A172 (cell line): ENCODE measurements at places on chromosomes 12 and 14. TPM values are rescaled to one million over a fixed set of nuclear protein-coding genes. Genes with fewer than 3 reads are reported as not detected.

DNA sequence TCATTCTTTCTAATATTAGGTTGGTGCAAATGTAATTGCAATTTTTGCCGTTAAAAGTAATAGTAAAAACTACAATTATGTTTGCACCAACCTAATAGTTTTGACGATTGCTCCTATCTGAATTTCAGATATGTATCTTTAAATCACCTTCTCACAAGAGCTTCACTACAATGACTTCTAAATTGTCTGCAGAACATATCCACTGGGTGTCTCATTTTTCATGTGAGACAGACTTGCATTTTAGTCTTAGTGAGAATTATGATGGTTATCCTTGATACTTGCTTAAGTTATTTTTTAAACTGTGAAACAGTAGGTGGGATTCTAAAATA lies 84.6 kb downstream of the ITPR2 start:
- DNase-seq = peak; percentile 34

Gene INSM2
- 0.10 and 0.17 TPM in 2 replicates for total RNA-seq

DNA sequence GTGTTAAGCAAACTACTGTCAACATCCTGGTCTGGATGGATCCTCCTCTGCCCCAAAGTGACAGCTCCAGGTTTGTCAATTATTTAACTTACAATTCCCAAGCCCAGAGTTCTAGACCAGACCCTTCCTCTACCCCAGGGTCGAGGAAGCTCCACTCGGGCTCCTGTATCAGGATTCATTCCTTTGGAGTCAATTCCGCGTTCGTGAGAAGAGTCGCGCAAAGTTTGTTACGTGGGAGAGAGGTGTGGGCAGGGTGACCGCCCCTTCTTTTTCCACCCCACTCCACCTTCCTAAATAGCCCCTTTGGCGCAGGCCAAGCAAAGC lies 479 bp downstream of the SEL1L start:
- DNase-seq = no peak

DNA sequence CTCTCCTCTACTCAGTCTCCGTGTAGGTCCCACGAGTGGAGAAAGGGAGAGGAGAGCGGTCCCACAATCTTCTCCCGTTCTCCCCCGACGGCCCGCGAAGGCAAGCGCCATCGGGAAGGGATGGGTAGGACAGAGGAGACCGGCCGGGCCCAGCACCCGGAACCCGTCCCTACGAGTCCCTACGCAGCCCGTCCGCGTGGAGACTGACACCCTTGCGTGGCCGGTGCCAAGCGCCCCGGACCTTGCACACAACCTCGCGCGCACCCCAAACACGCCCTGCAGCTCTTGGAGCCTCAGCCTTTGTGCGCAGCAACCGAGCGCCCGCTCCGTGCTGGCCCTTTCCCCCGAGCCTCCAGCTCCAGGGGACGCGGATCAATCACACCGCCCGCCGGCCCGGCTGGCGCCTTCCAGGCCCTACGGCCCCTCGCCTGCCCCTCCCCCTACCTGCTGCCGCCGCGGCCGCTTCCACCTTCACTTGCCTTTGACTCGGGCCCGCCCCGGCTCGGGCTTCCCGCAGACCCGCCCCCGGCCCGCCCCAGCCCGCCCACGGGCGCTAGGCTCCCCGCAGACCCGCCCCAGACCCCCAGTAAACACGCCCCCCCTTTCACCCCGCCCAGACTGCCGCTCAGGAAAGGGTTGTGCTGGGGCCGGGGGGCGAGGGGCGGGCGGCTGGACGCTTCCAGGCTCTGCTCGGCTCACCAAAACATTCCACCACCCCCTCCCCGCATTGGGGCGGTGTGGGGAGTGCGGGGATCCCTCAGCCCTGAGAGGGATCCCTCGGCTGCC lies at the start of gene NDRG2:
TSS of gene NDRG2 (minus strand) at position 477 of the 786 bp plus-strand sequence. CDS start 1,746 bp downstream, outside the sequence.
- DNase-seq = no peak

Gene BIN2
- not detected in 2 replicates for total RNA-seq

GRCh38 chr12:125148316-125148715 lies 83.1 kb downstream of the AACS start:
- no peak for DNase-seq

DNA sequence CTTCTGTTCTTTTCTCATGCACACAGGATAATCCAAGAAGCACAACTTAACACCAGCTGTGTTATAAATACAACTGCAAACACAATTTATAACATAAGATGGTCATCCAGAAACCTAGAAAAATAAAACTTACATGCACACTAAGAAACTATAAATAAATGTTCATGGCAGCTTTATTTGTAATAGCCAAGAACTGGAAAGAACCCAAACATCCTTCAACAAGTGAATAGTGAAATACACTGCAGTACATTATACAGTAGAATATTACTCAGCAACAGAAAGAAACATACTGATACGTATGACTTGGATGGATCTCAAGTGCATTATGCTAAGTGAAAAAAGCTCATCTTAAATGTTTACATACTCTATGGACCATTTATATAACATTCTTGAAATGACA lies 132.7 kb downstream of the SPTSSA start:
- DNase-seq = no peak

DNA sequence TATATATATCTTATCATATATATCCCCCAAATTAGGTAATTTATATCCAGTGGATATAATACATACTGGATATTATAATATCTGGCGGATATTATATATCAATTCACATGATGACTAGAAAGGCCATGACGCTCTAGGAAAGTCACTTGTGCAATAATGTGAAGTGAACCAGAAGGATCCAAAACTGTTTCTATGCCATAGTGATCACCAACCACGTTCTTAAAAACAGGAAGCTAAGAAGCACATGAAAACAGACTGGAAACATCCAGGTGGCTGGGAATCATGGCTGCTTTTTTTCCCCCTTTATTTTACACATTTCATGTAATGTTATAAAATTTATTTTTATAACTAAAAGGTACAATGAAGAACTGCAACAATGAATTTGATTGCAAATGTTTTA lies 1.4 kb downstream of the GUCY2C start:
- no peak for DNase-seq

GRCh38 chr12:22916241-22916640 lies 291.3 kb downstream of the ETNK1 start:
- no peak for DNase-seq

- DNase-seq = peak; percentile 48
Observed at GRCh38 chr12:55728186-55728938, 447 bp downstream of the CD63 start.

GRCh38 chr14:51638071-51638944 lies 13.4 kb upstream of the FRMD6 start:
- peak; percentile 59 for DNase-seq

GRCh38 chr14:60482743-60483142 lies 3.1 kb downstream of the C14orf39 start:
- DNase-seq = peak; percentile 10

DNA sequence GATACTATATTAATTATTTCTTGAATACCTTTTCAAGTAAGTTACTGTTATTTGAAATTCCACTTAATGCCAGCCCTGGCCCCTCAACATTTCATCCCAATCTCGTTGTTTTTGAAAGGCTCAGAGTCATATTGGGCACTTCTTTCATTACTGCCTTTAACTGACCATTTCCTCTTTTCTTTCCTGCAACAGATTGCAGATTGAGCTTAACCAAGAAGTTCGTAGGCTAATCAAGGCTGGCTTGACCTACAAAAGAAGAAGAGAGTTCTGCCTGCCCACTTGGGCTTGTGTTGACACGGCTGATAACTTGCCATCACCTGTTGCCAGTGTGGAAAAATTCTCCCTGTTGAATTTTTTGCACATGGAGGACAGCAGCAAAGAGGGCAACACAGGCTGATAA lies 91.0 kb downstream of the FLRT2 start:
- DNase-seq = no peak

GRCh38 chr12:95820096-95820703 lies 29.6 kb upstream of the NTN4 start:
- DNase-seq = peak; percentile 34

DNA sequence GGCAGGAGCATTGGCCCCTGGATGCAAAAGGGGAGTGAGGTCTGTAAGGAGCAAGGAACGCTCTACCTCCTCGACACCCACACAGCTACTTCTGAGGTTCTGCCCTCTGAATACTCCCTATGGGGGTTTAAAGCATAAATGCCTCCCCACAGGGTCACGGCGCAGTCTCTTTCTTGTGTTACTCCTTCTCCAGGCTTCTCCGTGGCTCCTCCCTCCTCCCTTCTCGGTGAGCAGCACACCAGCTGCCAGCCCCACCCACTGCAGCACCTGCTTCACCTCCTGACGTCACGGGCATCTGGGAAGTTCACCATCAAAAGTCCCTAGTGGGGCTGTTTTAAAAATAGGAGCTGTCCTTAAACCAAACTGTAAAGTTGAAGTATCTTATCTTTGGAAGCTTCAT lies 67.3 kb downstream of the SPTB start:
- DNase-seq = no peak

DNA sequence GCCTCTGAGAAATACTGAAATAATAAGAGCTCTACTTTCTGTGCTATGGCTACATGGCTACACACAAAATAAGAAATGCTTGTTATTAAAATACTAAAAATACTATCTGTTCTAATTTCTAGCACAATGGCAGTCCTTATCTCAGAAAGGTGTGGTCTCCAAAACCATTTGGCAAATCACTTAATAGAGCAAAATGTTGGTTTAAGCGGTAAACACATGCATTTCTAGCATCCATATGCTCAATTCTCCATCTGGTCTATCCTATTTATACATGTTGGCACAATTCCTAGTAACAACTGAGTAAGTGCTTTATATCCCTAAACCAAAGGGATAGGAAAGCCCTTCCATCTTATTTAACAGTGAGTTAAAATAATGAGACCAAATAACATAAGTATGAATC lies 107.0 kb downstream of the PAPLN start:
- no peak for DNase-seq

Gene CBX5
- total RNA-seq = 46.2 and 47.6 TPM in 2 replicates

GRCh38 chr12:58670623-58671022 lies 249.7 kb downstream of the LRIG3 start:
- no peak for DNase-seq

- DNase-seq = no peak
Observed at GRCh38 chr12:69886109-69886508, 61.1 kb downstream of the MYRFL start.

- DNase-seq = no peak
Observed at GRCh38 chr14:68814238-68814538, 21.3 kb upstream of the ZFP36L1 start.

GRCh38 chr12:59861635-59862034 lies 265.8 kb downstream of the SLC16A7 start:
- DNase-seq = no peak

DNA sequence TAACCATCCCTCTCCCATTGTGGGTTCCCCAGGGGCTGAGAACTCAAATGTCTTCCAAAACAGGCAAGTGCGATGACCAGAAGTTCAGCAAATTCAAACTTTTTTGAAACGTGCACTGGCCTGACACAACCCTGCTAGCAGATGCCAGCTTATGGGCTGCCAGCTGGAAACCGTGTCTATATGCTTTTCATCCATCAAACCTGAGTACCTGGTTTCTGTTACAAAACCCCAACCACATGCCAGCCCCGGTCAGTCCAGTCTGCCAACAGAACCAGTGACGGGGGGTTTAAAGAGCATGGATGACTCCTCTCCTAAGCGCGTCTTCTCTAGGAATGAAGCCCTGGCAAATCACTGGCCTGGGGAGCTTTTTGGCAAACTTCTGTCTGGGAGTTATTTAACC lies 189.7 kb downstream of the TTC7B start:
- DNase-seq = no peak

DNA sequence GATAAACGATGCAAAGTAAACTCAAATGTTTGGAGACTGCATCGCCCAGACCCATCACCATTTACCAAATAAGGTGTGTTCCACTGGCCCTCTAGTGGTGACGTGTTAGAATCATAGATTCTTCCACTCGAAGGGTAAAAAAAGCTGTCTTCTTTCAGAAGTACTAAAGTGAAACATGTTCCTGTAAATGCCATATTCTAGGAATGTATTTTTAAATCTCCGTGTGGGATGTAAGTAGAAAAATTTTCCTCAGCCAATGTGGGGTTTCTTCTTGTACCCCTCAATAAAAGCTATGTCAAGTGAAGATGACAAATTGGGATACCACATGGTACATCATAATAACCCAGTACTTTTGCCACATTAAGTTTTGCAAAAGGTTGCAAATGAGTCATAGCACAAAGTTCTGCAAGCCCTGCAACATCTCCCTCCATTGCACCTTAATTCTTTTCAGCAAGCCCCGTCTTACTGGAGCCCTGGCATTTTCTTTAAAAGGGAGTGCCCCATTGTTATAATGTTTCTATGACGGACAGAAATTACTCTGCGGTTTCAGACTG lies 100.8 kb downstream of the CCER1 start:
- peak; percentile 64 for DNase-seq

Gene PROX2
- not detected in 2 replicates for total RNA-seq

DNA sequence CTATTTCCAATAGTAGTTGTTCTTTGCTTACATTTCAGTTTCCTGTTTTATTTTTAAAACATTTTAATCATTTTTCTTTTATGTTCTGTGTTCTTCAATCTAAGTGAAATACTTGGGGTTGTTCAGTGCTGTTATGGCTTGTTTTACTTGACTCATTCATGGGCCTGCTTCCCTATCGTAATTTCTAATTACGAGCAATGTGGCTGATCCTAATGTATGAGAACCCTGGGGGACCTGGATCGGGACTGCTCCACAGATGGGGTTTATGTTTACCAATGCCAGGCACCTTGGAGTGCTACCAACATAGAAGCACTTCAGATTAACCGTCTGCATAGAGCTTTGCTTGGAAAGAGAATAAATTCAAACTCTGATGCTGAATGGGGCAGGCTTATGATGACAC lies 29.8 kb downstream of the TECPR2 start:
- DNase-seq = no peak

DNA sequence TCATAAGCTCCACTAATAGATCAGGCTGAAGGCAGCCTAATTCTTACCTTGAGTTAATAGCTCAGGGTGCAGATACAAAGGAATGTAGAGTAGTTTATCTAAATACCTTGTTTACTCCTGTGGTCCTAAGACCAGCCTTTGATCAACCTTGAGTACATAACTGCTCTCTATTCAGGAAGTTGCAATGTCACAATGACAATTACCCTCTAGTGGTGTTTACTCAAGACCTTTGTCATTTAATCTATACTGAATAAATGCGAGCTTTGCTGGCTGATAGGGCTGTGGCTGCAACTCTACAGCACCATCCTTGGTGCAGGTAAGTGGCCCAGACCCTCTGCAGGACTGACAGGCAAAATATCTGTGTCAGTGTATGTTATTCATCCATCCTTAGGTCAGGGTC lies 282.7 kb downstream of the ATXN7L3B start:
- DNase-seq = no peak

Gene ZNF268
- 12.9 and 17.5 TPM in 2 replicates for total RNA-seq

Gene ARL1
- total RNA-seq = 76.1 and 81.4 TPM in 2 replicates

GRCh38 chr12:51621156-51621922 lies 30.3 kb downstream of the SCN8A start:
- peak; percentile 61 for DNase-seq
